ENCODE measurements at places on chromosomes 2 and 18.

DNA sequence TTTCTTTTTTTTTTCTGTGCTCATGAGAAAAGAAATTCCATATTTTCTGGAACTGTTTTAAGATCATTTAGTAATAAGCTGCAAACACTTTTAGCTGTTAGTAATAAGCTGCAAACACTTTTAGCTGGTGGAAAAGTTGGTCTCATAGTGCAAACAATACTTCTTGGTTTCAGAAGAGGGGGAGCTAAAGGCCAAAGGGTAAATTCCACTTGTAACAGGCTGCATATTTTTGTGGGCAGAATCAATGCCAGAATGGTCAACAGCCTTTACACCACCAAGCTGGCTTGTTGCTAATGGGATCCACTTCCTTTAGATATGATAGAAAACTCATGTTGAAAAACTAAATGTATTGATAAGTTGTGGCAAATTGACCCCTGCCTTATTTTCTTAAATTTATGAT lies 356.8 kb downstream of the NR4A2 start:
- no peak for DNase-seq

DNA sequence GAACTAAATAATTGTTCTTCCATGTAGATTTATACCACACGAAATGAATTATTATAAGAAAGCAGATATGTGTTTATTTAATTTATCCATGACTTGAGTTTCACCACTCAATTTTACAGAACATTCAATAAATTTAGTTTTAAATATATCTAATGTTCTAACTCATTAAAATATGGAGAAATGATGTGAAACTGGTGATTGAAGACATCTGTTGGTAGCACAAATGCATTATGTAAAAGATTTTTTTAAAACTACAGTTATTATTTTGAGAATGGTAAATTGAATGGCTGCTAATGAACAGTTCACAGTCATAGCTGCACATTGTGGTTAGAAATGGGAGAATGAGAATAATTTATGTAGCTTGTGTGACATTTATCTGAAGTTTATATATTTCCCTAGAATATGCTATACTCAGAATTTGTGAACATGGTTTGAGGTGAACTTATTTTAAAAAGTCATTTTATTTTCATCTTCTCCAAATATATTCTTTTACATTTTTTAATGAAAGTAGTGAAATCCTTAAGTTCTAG lies 203.5 kb downstream of the DPP4 start:
- no peak for DNase-seq

DNA sequence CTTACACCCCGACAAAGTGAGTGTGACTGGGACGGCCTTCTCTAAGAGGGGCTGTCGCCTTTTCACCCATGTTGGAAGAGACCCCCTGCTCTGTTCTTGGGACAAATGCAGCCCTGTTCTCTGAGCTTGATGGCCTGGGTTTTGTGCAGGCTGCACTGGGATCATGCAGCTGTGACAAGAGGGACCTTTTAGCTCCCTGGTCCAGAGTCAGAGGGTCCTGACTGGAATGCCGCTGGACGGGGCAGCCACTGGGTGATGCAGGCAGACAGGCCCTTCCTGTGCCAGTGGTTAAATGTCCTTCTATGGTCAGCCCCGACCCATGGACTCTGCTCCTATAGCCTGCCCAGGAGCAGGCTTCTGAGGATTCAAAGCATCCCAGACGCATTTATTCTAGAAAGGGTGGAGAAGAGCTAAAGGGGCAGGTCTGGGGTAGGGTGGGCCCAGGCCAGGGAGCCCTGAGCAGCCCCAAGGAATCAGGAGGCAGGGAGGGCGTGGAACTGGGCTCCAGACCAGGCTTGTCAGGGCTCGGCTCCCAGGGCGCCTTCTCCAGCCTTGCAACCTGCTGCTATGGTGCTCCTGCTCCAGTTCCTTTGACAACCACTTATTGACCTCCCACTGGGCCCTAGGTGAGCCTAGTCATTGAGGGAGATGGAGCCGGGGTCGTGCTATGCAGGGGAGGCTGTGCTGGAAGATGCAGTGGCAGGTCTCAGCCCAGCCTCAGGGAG lies 277.9 kb upstream of the HS6ST1 start:
- DNase-seq: no peak

GRCh38 chr18:50013363-50014138 lies 181.4 kb downstream of the MYO5B start:
- no peak for DNase-seq

DNA sequence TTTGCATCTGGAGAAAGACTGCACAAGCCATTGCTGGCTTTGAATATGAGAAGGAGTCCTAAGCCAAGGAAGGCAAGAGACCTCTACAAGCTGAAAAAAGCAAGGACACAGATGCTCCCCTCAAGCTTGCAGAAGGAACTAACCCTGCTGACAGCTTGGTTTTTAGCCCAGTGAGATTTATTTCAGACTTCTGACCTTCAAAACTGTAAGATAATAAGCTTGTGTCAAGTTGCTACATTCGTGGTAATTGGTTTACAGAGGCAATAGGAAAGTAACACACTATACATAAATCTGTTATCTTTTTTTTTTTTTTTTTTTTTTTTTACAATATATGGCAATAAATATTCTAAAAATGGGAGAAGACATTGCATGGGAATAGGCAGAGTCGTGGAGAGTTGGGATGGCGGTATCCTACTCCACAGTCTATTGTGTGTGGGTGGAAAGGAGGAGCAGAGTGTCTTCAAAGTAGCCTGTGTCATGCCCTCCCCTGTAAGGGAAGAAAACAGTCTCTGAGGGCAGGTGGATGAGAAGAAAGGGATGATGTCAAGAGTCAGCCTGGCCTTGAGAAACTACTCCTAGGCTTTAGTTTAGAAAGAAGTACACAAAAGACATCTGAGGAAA lies 196.9 kb downstream of the THSD7B start:
- no peak for DNase-seq

DNA sequence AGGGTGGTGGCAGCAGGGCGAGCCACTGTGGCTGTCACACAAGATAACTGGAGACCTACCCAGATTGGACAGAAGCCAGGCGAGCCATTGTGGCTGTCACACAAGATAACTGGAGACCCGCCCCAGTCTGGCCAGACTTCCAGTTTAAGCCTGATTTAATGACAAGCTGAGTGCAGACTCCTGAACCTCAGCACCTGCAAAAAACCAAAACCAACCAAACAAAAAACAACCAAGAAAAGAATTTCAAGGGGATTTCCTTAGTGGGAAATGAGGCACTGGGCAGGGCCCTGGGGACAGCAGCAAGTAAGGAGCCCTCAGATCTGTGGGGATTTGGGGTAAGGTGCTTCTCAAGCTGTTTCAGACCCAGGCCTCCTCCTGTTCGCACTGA lies 95.2 kb upstream of the BOD1L2 start:
- DNase-seq: no peak

DNA sequence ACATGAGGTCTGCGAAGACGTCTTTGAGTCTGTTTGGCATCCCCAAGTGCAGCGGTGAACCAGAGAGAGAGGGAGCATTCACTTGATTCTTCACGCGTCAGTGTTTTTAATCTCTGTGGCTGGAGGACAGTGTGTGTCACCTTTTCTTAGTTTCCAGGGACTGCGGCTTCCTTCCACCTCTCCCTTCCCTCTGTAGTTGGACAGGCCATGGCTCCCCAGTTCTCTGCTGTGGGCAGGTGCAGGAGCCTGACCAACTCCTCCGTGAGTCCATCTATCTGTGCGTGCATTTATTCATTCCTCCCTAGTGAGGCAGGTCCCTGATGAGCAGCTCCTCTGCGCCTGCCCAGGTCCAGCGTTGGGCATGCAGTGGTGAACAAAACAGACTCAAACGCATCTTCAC lies 42.9 kb downstream of the AGAP1 start:
- no peak for DNase-seq

GRCh38 chr18:62606106-62606505 lies 83.3 kb downstream of the ZCCHC2 start:
- DNase-seq: no peak

GRCh38 chr2:160651416-160652200 lies 158.0 kb upstream of the RBMS1 start:
- no peak for DNase-seq

- DNase-seq: no peak
Measured at GRCh38 chr18:10336749-10337350, 117.6 kb upstream of the APCDD1 start.

- no peak for DNase-seq
Measured at GRCh38 chr2:136323195-136323594, 205.2 kb upstream of the CXCR4 start.

DNA sequence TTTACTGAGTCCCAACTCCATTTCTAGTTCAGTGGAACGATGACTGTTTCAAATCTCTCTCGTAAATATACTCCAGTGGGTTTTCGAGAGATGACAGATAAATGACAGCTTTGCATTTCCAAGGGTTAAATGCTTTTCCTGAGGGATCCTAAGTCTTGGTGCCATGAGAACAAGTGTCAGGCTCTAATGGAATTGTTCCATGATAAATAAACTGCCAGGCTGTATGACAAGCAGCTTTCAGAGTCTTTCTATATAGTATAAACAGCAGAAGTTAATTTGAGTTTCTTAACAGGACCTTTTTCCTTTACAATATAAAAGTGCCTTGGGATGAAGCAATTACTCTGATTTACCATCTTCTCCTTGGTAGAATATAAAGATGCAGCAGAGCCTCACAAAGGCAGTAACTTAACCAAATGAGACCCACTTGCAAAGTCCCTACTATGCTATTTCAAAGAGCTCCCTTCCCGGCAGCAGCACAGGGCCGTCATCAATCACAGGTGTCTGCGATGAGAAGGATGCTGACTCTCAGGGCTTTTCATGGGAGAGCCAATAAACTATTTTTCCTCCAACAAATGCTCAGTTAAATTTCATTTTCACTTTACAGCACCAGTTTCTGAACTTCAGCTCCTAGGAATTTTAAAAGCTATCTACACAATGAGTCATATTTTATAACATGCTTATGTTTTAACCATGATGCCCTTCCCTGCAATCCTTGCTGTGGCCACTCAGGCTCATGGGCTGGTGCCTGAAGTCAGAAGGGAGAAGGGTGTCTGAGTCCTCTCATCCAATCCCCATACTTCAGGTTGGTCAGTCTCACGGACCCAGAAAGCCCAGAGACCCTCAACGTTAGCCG lies 123.8 kb downstream of the AFF3 start:
- DNase-seq: no peak

GRCh38 chr18:59718108-59718463 lies 20.9 kb upstream of the CCBE1 start:
- DNase-seq: no peak

DNA sequence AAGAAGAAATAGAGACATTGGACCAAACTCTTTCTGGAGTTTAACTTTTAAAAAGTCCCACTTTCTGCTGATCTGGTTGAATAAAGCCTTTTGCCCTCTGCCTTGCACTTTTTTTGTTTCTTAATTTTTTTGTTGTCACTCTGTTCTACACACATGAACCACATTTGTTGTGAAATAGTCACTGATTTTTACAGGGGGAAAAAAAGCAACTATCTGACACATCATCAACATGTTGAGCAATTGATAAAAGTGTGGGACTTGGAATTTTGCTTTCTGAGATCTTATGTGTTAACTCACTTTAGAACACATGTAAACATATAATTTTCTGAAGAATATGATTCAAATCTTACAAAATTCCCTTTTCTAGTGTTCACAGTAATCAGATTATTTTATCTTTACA lies 414.8 kb upstream of the FIGN start:
- no peak for DNase-seq

DNA sequence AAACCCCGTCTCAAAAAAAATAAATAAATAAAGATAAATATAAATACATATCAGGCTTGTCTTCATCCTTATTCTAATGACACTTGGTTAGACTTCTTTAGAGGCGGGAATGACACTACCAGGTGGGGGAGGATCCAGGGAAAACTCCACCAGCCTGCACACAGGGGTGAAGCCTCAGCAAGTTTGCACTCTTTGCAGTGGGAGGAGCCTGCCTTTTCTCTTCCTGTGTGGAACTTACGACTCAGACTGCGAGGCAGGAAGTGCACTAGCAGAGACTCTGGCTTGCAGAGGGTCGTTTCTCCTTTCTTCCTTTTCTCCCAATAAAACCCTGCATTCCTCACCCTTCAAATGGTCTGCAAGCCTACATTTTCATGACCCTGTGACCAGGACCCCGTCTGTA lies 153.6 kb upstream of the CBLN2 start:
- no peak for DNase-seq

DNA sequence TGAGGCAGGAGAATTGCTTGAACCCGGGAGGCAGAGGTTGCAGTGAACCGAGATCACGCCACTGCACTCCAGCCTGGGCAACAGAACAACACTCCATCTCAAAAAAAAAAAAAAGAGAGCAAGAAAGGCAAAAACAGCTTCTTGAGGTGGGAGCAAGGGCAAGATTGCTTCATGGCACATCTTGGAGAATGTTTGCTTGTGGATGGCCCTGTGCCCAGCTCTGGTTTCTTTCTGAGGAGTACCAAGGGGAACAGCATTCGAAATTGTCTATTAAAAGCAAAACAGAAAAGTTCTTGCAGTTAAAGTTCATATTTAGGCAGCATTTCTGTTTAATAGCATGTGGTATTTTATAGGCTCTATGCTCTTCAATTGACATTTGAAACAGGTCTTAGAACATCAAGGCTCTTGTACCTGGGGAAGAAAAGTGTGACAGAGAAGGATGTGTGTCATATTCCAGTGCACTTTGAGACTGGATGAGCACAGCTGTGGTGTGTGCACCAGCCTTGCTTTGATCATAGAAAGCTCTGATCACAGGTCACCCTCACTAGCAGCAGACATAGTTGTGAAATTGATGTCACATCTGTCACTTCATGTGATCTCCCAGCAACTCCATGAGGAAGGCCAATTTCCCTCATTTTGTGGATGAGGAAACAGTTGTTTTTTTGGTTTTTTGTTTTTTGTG lies 154.3 kb downstream of the UXS1 start:
- DNase-seq: no peak

DNA sequence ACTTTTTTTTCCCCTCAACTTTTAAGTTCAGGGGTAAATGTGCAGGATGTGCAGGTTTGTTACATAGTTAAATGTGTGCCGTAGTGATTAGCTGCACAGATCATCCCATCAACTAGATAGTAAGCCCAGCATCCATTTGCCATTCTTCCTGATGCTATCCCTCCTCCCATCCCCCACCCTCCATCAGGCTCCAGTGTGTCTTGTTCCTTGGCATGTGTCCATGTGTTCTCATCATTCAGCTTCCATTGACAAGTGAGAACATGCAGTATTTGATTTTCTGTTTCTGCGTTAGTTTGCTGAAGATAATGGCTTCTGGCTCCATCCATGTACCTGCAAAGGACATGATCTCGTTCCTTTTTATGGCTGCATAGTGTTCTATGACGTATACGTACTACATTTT lies 47.2 kb upstream of the STON1 start:
- DNase-seq: no peak

- DNase-seq: no peak
Measured at GRCh38 chr2:171004363-171004762, 75.3 kb downstream of the GORASP2 start.

- no peak for DNase-seq
Measured at GRCh38 chr2:177281400-177282180, 17.1 kb upstream of the NFE2L2 start.

GRCh38 chr2:85779641-85780315 lies 26.0 kb downstream of the ATOH8 start:
- no peak for DNase-seq

DNA sequence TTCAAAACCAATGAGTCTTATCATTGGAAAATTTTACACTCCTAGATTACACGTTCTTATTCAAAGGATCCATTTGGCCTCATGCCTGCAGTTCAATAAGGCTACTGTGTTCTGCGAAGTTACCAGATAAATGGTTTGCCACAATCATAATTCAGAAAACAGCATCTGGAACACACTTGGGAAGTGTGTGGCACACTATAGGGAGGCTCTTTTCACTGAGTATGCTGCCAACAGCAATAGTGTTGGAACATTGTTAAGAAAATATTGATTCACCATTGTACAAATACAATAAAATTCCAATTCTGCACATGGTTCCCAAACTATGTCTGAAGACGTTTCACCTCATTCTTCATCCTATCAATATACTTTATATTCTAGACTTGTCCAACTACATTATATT lies 141.4 kb upstream of the DOK6 start:
- DNase-seq: no peak

Measured in endodermal cell (in vitro differentiated cells).